ENCODE measurements at places on chromosomes 4 and X.

- DNase-seq = no peak
These were observed 1.6 kb downstream of the RPL34 start for GRCh38 chr4:108622022-108622421.

- no peak for DNase-seq
These were observed 123.9 kb downstream of the ANTXR2 start for GRCh38 chr4:79949178-79949577.

- DNase-seq = no peak
These were observed 46.5 kb downstream of the EGF start for GRCh38 chr4:109959195-109959594.

- DNase-seq = no peak
These were observed 166.1 kb downstream of the DMD start for GRCh38 chrX:33045245-33045644.

GRCh38 chrX:68644861-68645260 lies 2.6 kb upstream of the STARD8 start:
- DNase-seq = no peak

DNA sequence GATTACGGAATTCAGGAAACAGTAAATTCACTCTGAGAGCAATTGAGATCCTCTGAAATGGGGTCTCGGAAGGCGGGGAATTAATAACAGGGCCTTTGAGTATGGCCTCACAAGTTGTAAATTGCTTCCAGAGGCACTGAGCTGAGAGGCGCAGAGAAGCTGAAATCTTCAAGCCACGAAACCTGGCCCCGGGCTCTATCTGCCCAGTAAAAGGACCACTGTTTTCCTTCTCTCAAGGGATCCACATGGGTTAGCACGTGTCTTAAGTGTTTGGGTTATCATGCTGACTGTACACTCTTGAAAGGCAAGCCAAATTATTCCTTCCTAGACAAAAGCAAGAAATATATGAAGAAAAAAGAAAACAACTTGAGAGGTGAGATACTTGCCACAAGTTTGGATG lies 1012.9 kb upstream of the FTHL17 start:
- DNase-seq = no peak

DNA sequence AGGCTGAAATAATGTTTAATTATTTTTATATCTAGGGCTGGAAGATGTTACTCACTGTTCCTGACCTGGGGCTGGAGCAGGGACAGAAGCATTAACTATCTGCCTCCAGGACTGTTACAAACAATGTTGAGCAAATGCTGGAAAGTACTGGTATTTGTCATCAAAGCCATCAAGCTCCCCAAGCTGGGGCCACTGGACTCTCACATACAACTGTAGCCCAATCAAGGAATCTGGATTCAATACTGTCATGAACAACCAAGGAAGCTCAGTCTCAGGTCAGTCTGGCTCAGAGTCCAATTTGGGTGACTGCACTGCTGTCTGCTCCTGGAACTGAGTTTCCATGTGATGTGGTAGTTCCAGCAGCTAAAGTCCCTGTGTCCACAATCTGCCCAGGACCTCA lies 50.4 kb downstream of the APOO start:
- DNase-seq = no peak

DNA sequence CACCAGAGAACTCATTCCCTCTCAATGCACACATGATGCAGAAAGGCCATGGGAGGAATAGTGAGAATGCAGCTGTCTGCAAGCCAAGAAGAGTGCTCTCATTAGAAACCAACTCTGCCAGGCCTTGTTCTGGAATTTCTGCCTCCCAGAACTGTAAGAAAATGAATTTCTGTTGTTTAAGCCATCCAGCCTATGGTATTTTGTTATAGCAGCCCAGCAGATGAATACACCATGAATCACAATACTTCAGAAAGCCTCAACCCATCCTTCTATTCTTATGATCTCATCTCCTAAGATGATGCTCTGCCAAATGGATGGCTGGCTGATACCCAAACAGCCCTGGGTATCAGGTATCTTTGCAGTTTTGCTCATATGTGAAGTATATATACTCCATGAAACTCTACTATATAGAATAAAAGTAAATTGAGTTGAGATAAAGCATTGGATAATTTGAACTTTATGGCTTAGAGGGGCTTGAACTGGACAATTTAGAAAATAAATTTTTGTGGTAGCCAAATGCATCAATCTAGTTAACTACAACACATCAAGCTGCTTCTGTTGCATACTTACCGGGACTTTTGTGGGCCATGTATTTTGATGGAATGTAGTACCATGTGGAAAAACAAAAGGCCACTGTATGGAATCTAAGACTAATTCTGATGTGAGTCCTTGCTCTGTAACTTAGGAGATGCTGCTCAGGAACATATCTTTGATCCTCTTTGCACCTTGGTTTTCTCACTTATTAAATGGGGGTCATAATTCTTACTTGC lies 245.9 kb downstream of the HS3ST1 start:
- no peak for DNase-seq

DNA sequence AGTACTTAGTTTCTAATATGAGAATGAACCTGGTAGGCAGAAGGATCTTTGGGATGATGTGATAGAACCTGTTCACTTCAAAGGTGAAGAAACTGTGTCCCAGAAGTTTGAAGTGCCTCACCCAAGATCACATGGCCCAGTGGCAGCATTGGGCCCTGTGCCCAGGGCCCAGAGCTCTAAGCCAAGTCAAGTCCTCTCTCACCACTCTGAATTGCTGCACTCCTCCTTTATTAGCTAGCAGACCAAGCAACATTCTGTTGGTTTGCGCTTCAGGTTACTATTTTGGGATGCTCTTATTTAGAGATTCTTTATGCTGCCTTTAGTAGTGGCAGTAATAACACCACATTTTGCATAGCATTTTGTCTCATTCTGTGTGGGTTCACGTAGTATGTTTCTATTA lies 82.7 kb downstream of the PARM1 start:
- no peak for DNase-seq

DNA sequence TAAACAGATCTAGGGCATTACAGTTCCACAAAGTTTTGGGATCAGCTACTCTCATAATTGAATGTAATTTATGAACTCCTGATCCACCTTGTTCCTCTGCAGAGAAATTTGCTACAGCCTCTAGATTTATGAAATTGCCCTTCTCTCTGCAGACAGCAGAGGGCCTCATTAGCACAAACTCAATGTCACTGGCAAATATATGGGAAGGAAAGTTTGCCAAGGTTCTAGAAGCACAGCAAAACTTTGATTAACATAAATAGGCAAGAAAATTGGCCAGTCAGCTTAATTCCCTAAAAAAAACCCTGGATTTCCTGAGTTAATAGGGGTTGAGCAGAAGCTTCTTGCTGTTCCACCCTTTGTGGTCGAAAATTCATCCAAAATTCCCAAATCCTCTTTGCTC lies 31.5 kb downstream of the PRPS1 start:
- DNase-seq = no peak

DNA sequence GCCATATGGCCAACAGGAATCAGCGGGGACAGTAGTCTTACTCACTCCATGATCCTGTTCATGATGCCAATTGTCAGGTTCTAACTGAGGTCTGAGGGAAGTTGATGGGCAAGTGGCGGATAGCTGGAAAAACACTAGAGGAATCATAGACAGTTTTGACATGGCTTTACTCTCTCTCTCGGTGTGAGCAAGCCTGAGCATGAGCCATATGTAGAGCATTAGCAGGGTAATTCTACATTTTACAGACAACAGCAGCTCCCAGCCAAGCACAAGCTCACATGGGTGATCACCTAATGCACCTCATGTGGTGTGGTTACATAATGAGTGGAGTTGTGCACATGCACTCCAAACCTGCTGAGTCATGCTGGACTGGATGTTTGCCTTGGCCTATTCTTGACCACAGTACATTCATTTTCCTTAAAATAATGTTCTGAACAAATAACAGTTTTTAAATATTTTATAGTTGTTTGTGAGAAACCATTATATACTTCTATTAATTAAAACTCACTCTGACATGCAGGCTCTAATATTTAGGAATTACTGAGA lies 429.2 kb downstream of the GPAT3 start:
- DNase-seq = no peak

DNA sequence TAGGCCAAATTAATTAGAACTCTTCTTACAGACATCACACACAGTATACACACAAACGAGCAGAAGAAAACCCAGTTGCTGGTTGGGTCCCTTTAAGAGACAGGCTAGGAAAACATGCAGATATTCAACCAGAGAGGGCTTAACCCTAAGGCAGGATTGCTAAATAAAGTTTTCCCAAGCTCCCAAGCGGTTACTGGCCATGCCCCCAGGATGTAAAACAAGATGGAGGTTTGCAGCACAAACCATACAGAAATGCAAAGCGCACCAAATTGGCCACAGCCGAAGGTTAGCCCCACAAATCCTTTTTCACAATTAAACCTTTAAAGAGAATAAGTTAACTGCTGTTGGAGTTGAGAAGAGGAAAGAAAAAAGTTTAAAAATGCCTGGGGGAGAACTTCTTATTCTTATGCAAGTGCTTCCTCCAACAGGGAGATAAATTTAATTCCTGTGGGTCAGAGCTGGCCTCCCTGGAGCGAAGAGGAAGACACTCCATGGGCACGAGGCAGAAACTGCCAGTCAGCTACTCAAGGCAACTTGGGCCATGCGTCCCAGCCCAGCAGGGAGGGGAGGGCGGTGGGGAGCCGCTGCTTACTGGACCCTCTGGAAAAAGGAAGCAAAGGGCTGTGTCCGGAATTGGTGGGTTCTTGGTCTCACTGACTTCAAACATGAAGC lies 167.6 kb upstream of the ARSJ start:
- DNase-seq = no peak

GRCh38 chr4:62952366-62952765 lies 1456.9 kb downstream of the TECRL start:
- DNase-seq = no peak

GRCh38 chr4:26075583-26075982 lies 161.6 kb downstream of the SMIM20 start:
- DNase-seq = no peak

GRCh38 chrX:120287513-120288112 lies 23.6 kb downstream of the TMEM255A start:
- DNase-seq = no peak

DNA sequence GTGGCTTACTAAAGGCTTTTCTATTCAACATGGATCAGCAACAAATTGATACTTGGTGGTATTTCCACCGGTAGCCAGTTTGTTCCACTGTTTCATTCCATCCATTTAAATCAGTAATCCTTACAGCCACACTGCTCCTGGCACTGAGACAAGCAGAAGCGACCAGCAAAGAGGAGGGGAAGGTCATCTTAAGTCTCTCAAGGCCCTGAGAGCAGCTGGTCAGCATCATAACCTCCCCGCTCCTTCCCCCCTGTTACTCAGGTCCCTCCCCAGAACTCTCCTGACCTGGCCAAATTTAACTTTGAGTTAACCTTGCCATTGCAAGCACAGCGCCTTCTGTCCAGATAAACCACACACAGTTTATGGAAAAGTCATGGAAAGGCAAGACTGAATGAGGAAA lies 331.3 kb upstream of the KLF3 start:
- no peak for DNase-seq

DNA sequence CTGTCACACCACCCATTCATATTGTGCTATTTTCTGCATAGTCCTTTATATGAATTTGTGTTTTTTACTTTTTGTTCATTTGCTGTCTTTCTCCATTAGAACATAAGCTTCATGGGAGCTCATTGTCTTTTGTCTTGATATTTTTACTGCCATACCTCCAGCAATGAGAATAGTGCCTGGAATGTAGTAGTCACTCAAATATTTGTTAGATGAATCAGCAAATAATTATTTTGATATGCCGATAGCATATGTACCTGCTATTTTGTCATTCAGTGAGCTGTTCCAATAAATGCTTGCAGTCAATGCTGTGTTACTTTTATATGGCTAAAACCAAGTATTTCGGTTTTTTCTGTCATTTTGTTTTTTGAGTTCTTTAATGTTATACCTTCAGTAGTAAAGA lies 43.5 kb upstream of the SLC25A31 start:
- DNase-seq = no peak

GRCh38 chr4:170162416-170162815 lies 72.7 kb upstream of the AADAT start:
- DNase-seq = no peak

- DNase-seq = no peak
These were observed 9.2 kb upstream of the EOLA1 start for GRCh38 chrX:149531599-149531998.

DNA sequence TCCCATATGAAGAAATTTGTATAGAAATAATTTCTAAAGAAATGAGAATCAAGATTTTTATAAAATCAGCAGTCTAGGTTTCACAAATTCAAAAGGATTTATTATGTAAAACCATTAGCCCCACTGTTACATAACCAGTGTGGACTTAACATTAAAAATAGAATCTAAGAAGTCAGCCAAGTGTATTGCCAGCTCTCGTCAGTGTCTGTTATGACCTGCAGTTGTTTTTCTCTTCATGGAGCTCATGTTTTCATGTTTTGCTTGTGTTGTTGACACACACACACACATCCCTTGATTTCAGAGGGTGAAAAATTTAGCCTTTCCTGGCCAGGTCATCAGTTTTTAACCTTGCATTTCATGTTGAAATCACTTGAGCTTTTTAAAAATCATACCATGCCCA lies 39.5 kb downstream of the USP38 start:
- no peak for DNase-seq

DNA sequence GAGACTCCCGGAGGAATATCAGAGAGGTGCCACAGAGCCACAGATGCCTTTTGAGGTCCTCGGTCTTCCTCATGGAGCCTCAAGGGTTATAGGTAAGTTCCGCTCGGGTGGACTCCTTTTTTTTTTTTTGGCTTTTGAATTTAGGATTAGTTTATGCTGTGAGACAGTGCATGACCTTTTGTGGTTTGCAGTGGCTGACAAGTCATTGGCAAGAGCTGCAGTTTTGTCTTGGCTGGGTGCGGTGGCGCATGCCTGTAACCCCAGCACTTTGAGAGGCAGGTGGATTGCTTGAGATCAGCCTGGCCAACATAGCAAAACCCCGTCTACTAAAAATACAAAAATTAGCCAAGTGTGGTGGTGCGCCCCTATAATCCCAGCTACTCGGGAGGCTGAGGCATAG lies 4.5 kb upstream of the GRSF1 start:
- DNase-seq = no peak

GRCh38 chr4:36321176-36321575 lies 39.8 kb downstream of the DTHD1 start:
- no peak for DNase-seq

- DNase-seq = no peak
These were observed 149.0 kb downstream of the POU4F2 start for GRCh38 chr4:146787731-146788130.

DNA sequence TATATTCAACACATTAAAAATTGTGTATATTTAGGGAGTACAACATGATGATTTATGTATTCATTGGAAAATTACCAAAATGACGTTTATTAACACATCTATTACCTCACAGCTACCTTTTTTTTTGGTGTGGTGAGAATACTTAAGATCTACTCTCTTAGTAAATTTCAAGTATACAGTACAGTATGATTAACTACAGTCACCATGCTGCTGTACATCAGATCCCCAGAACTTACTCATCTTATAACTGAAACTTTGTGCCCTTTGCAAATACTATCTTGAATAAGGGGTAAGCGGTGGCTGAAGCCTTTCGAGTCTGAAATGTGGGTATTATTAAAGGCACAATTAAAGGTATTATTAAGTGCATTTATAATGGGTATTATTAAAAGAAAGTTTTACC lies 976 bp downstream of the PHKA1 start:
- DNase-seq = no peak
